SIG-M5 (cell line): ENCODE measurements at places on chromosomes 4 and X.

DNA sequence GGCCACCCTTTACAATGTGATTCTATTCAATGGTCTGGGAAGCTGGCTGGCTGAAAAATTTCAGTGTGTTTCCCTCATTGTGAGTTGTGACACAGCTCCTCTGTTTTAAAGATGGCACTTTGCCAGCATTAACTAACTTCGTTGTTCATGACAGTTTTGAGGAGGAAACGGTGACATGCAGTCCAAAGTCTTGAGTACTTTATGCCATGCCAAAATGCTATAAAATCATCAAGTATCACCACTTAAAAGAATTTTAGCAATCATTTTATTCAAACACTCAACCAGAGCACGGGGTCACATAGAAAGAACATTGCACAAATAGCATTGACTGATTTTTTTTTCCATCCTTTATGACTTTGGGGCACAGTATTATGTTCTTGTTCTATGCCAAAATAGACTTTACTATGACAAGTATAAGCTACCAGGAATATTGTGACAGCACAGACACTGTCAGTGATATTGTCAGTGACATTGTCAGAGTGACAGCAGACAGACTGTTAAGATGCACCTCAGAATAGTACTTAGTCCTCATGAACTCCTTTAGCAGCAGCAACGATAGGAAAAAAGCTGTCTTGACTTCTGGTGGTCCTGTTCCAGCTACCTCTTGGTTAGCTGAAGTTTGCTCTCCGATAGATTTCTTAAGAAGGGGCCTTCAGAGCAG, 46.7 kb downstream of the CXCL13 start:
- no peak for DNase-seq

- no peak for DNase-seq
These were observed 21.0 kb upstream of the CLCN4 start for GRCh38 chrX:10135561-10136399.

DNA sequence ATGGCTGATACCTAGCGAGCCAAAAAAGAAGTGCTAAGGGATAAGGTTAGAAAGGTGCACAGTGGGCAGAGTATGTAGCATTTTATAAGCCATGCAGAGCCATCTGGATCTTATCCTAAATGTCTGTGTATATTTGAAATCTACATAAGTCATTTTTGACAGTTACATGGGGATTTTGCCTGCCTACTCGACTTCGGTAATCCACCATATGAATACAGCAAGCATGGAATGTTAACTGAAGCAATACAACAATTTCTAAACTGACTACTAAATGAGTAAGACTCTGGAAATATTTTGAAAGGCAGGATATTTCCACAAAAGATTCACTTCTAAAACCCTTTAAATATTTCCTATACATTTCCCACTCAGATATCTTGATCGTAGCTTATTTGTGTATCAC, 122.5 kb downstream of the KCNIP4 start:
- no peak for DNase-seq

DNA sequence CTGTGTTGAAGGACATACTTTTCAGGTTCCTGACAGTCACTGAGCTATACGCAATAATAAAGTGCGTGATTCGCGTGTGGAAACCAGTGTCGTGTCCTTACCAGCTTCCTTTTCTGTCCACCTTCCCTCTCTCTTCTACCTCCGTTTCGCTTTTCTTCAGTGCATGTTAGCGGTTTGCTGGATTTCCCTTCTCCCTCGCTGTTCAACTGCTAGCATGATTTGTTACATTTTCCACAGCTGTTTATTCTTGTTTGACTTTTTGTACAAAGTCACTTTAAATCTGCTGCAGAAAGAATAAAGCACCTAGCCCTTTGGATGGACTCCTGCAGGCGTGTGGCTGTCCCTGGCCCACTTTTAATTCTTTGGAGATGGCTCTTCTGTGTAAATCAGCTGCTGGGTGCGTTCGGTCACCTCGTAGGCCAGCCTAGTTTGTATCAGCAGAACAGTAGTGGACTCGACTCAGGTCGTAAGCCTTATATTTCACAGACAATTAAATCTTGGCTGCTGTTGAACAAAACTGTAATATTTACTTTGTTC, 8.9 kb upstream of the HAND2 start:
- no peak for DNase-seq

- no peak for DNase-seq
These were observed 37.0 kb downstream of the RCHY1 start for GRCh38 chr4:75477201-75477600.

GRCh38 chrX:13482746-13483541, 86.5 kb upstream of the EGFL6 start:
- DNase-seq, result no peak

GRCh38 chr4:7299010-7299907, 106.9 kb downstream of the SORCS2 start:
- DNase-seq, result no peak

GRCh38 chr4:83219344-83220331, 65.0 kb downstream of the COQ2 start:
- DNase-seq, result no peak

DNA sequence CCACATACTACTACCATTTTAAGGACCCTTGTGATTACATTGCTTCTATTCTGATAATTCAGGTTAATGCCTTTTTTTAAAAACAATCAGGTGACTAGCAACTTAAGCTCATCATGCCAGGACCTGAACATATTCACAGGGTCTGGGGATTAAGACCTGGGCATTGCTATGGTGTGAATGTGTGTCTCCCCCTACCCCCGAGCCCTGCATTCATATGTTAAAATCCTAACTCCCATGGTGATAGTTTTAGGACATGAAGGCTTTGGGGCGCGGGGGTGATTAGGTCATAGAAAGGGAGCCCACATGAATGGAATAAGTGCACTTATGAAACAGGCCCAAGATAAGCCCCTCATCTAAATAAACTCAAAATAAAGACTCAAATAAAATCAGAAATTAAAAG, 734.4 kb upstream of the PABPC4L start:
- no peak for DNase-seq

DNA sequence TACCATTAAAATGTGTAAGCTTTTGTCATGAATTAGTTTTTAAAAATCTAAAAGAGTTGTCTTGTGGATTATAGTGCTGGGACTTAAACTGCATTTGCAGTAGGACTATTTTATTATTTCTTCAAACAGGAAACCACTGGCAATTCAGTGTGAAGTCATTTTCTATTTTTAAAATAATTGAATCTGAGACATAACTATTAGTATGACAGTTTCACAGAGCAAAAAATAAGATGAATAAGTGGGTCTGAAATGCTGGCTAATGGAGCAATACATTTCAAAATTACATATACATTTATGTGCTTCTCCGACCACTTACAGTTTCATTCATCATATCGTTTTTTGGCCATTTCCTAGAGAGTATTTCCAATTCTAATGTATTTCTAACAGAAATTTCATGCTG, 75.3 kb upstream of the RAPGEF2 start:
- no peak for DNase-seq

GRCh38 chr4:74428276-74428675, 16.7 kb upstream of the AREG start:
- DNase-seq, result no peak

- DNase-seq, result no peak
These were observed 70.5 kb downstream of the HADH start for GRCh38 chr4:108060164-108060563.

GRCh38 chrX:48667509-48667908, 16.1 kb upstream of the WAS start:
- DNase-seq, result no peak

- no peak for DNase-seq
These were observed 49.1 kb downstream of the APOOL start for GRCh38 chrX:85052636-85053343.

GRCh38 chr4:114040319-114041116, 61.1 kb upstream of the ARSJ start:
- DNase-seq, result no peak

DNA sequence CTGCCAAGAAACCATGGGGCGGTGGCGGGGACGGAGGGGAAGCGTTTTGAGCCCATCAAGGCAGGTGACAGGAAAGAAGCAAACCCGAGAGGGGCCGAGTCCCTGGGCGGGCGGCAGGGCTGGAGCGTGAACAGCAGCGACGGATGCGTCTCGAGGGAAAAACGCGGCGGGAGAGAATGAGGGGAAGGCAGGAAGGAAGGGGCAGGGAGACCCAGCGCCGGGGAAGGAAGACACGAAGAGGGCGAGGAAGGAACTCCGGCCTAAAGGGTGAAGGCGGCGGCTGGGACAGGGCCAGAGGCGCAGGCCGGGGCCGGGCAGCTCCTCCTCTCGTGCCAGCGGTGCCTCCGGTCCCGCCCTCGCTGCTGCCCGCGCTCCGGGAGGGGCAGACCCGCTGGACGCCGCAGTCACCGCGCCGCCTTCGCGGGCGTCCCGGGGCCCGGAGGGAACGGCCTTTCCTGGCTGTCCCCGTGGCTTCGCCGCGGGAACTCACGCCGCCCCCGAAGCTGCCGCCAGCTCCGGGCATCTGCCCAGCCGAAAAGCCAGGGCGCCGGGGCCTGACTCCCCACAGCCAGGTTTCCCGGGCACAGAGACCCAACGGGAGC, 751 bp upstream of the RGS12 start:
- DNase-seq, result no peak

- no peak for DNase-seq
These were observed 34.8 kb upstream of the SULT1E1 start for GRCh38 chr4:69894721-69895120.

DNA sequence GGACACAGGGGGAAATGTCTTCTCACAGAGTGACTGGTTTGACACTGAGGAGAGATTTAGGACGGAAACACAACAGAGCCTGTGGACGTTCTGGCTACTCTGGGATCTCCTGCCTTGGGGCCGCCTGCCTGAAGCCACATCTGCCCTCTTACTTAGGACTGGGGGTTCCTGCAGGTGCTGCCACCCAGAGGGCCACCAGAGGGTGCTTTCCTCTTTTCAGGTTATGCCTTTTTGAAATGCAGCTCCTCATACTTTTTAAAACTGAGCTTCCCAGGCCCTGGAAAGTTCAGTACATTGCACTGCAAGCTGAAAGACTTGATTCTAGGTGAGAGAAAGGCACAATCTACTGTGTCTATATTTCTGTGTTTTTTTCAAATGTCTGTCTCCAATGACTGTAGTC, 92.2 kb upstream of the PGRMC2 start:
- DNase-seq, result no peak

GRCh38 chr4:71009890-71010588, 16.6 kb downstream of the DCK start:
- DNase-seq, result no peak
